ENCODE measurements at places on chromosomes 7 and 10.
A peak's percentile ranks its signal among the peaks of the same experiment; 100 is the strongest.

GRCh38 chr7:15995027-15995426, 308.5 kb upstream of the MEOX2 start:
- no peaks in the 10 kb centered on the region for H3K36me3 ChIP-seq
- no peaks in the 10 kb centered on the region for H3K27me3 ChIP-seq
- H3K4me1 ChIP-seq = no peaks in the 10 kb centered on the region
- H3K4me3 ChIP-seq = no peak overlapping the region
- DNase-seq = no peak

- H3K36me3 ChIP-seq = no peaks in the 10 kb centered on the region
- DNase-seq = no peak
- H3K4me3 ChIP-seq = no peak overlapping the region
- peaks cover 5% of the 10 kb centered on the region for H3K27me3 ChIP-seq
- H3K4me1 ChIP-seq = no peaks in the 10 kb centered on the region
- no peak overlapping the region for H3K27ac ChIP-seq
These were observed 203.7 kb upstream of the STK17A start for GRCh38 chr7:43379210-43379609.

DNA sequence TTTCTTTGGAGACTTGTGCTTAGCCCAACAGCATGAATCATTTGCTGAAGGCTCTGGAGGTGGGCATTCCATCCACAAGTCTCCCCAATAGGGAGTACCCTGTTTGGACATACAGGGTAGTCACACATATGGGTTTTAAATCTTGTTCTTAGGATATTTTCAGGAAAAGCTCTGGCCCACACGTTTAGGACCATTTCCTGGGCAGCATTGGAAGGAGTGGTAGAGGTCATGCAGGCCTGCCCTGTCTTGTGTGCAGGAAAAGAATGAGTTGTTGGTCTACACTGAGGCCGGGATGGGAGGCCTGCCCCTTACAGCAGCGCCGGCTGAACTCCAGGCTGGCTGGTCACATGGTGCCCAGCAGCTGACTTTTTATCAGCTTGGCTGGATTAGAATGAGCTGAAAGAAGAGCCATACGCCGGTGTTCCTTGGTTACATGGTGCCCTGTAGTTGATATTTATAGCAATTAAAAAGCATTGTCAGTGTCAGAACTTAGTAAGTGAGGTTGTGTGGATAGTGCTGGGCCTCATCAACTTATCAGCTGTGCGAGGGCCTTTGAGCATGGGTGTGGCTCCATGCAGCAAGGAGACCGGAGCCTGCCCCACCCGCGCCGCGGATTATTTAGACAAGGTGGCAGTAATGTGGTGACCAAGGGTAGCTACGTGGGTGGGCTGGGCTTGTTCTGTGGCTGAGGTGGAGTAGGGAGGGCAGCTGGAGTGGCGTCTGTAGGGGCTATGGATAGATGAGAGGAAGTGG, 28.6 kb downstream of the OGDH start:
- H3K4me1 ChIP-seq = peaks cover 98% of the 10 kb centered on the region
- H3K36me3 ChIP-seq = peaks cover 78% of the 10 kb centered on the region
- no peak overlapping the region for H3K4me3 ChIP-seq
- no peaks in the 10 kb centered on the region for H3K27me3 ChIP-seq

DNA sequence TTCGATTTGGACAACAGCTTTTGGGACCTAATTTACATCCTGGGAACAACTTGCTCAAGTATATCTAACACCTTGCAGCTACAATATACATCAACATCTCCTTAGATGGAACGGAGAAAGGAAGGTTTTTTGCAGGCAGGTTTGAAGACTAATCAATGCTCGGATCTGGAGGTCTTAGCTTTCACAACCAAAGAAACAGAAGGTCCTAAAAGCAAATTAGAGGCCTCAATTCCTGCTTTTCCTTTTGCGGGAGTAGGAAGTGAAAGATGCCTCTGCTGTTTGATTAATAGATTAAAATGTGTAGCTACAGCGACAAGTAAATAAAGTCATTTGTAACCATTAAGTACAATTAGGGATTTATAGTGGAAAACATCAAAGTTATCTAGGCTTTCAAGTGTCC, 3.7 kb upstream of the SP8 start:
- H3K4me3 ChIP-seq = no peak overlapping the region
- H3K36me3 ChIP-seq = peaks cover 4% of the 10 kb centered on the region
- peaks cover 16% of the 10 kb centered on the region for H3K4me1 ChIP-seq
- no peak overlapping the region for H3K27ac ChIP-seq
- DNase-seq = no peak

GRCh38 chr10:79223091-79224048, 123.9 kb upstream of the PPIF start:
- no peaks in the 10 kb centered on the region for H3K36me3 ChIP-seq
- H3K27me3 ChIP-seq = no peaks in the 10 kb centered on the region
- H3K4me1 ChIP-seq = no peaks in the 10 kb centered on the region

- no peak overlapping the region for H3K27ac ChIP-seq
- DNase-seq = no peak
- H3K27me3 ChIP-seq = no peaks in the 10 kb centered on the region
- H3K36me3 ChIP-seq = no peaks in the 10 kb centered on the region
- H3K4me1 ChIP-seq = no peaks in the 10 kb centered on the region
These were observed 336.8 kb upstream of the IGFBP3 start for GRCh38 chr7:46257761-46258448.

DNA sequence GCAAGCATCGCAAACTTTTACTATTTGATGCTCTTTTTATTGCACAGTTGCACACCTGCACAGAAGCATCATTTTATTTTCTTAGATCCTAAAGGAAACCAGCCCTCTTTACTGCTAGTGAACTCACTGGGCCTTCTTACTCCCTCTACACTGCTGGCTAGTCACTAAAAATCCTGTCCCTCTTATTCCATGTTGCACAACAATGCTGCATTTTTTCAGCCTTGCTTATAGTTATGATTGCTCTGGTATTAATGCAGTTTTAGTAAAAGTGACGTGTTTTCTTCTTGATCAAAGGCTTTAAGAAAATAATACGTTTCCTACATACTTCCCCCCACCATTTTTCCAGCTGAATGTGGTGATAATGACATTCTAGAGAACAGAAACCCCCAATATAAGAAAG, 132.9 kb upstream of the FAM3C start:
- peaks cover 29% of the 10 kb centered on the region for H3K4me1 ChIP-seq
- H3K27ac ChIP-seq = no peak overlapping the region
- H3K27me3 ChIP-seq = no peaks in the 10 kb centered on the region
- peaks cover 6% of the 10 kb centered on the region for H3K36me3 ChIP-seq

DNA sequence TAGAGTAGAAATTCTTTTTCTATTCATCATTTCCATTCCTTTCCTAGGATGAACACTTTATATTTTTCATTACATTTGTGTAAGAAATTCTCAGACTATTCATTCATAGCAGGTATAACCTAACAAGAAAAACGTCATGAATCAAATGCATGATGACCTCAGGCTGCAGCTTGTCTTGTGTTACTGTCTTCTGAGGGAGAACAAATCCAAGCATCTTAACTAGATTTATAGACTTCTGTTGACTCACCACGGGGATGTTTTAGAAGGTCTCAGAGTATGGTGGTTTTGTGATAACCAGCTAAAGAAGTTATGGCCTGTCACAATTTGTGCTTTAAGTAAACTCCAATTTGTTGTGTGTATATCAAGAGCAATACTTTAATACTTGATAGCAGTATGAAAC, 102.7 kb downstream of the ANKRD7 start:
- no peaks in the 10 kb centered on the region for H3K36me3 ChIP-seq
- DNase-seq = no peak
- H3K27ac ChIP-seq = no peak overlapping the region
- no peak overlapping the region for H3K4me3 ChIP-seq
- H3K4me1 ChIP-seq = no peaks in the 10 kb centered on the region
- peaks cover 11% of the 10 kb centered on the region for H3K27me3 ChIP-seq

DNA sequence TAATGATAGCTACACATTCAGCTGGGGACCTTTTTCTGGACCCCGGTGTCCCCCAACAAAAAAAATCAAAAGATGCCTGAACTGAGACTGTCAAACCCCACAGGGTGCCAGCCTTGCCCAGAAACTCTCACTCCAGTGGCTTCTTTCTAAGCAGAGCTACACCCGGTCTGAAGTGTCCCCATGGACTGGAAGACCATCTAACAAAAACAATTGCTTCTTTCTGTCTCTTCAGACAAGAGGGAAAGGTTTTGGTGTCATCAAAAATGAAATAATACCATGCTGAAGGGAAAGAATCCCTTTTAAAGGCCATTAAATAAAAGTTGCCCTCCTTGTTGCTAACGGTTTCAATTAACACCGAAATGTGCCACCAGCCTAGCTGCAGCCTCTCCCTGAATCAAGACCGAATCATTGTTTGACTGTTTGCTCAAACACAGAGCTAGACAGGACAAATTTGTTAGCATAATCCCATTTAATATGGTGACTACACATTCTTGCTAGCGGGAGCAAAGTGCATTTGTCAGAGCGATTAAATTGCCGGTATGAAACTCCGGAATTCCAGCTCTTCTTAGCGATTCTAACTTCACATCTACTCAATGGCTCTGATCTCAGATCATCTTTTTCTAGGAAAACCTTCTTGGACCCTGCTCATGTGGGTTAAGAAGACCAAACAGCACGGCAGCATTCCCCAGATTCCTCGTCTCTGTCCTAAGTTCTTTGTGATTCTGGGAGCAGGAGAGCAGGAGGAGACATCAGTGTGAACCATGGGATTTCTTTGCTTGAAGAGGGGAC, 397.5 kb upstream of the PRKCQ start:
- no peak for DNase-seq
- H3K36me3 ChIP-seq = no peaks in the 10 kb centered on the region
- no peak overlapping the region for H3K4me3 ChIP-seq
- peaks cover 10% of the 10 kb centered on the region for H3K4me1 ChIP-seq
- no peak overlapping the region for H3K27ac ChIP-seq
- peaks cover 16% of the 10 kb centered on the region for H3K27me3 ChIP-seq

DNA sequence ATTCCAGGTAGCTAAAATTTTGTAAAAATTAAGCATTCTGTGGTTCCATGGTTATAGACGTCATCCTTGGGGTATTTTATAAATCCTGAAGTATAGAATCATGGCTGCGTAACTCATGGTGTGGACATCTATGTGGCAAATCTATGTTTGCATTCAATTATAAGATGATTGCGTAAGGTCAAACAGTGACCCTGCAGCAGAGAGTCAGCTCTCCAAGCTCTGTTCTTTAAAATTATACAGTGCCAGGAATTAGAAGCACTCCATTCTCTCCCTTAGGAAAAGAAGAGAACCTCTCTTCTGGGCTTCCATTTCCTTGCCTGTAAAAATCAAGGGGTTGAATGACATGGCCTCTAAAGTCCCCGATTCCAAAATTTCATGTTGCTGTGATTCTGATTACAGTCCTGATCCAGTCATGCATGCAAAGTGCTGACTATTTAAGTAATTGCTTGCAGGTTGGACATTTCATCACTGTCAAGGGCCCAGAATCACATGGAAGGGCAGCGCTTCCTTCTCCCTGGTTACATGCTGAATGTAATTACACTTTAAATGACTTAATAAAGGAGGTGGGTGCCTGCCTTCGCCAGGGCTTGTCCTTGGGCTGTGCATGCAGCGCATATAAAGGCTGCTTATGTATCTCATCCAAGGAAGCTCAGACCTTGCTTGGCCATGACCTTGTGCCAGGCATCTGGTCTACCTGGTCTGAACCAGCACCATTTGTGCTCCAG, 550.7 kb downstream of the TYW1 start:
- no peak overlapping the region for H3K4me3 ChIP-seq
- H3K36me3 ChIP-seq = no peaks in the 10 kb centered on the region
- H3K27ac ChIP-seq = no peak overlapping the region

GRCh38 chr7:54541669-54542625, at the start of gene VSTM2A:
Gene VSTM2A, plus strand, starts transcription at chr7:54542375. Its CDS starts 356 bp downstream, at chr7:54542731.
- peaks cover 34% of the 10 kb centered on the region for H3K27me3 ChIP-seq
- no peak for DNase-seq
- no peaks in the 10 kb centered on the region for H3K4me1 ChIP-seq
- H3K36me3 ChIP-seq = no peaks in the 10 kb centered on the region

- no peaks in the 10 kb centered on the region for H3K4me1 ChIP-seq
- peaks cover 16% of the 10 kb centered on the region for H3K27me3 ChIP-seq
- H3K27ac ChIP-seq = no peak overlapping the region
- H3K36me3 ChIP-seq = no peaks in the 10 kb centered on the region
These were observed 195.5 kb downstream of the CREB5 start for GRCh38 chr7:28607855-28608193.

DNA sequence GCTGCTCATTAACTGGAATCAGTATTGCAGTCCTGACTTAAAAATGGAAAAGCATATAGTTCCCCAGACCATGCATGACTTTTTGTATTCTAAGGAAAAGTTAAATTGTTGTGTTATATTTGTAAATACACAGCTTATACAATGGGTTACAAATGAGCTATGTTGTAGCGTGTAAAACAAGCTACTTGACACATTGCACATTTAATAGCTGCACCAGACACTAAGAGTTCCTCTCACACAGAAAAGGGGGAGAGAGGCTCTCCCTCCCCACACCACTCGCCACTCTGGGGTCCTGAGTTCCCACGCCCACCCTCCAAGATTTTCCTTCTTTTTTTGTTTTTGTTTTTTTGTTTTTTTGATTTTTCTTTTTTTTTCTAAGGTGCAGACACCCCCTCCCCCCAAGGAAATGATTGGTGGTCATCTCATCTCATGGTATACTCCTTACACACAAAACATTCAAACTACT, 6.3 kb downstream of the KLF6 start:
- H3K36me3 ChIP-seq = peaks cover 93% of the 10 kb centered on the region
- DNase-seq = no peak
- no peaks in the 10 kb centered on the region for H3K27me3 ChIP-seq
- peak overlapping the region; percentile 73 for H3K27ac ChIP-seq

- no peak for DNase-seq
- H3K4me1 ChIP-seq = peaks cover under 1% of the 10 kb centered on the region
- H3K4me3 ChIP-seq = no peak overlapping the region
- H3K27ac ChIP-seq = no peak overlapping the region
These were observed 128.6 kb upstream of the KCTD7 start for GRCh38 chr7:66500087-66500486.

DNA sequence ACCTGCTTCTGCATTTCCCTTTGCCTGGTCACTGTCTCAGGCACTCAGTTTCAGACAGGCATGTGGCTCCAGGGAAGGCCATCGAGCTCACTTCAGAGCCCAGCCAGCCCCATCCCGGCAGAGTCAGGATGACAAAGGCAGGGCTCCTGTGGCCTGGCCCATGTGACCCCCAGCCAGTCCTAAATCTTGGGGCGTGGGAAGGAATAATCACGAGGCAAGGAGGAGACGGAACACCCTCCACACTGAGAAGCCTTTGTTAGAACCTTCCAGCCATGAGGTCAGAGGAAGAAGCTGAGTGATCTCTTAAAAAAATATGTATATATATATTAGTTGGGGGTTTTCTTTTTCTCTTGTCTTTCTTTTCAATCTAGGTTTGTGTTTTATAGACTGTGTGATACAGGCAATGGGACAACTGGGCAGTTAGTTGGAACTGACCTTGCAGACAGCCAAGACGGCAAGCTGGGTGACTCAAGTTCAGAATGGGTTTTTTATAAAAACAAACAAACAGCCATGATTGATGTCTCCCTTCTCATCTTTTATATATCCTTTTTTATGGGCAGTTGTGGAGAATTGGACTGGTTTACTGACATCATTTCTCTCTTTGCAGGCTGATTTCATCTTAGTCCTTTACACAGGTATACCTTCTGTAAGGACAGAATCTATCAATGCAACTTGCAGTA, 60.8 kb downstream of the CHN2 start:
- H3K36me3 ChIP-seq = no peaks in the 10 kb centered on the region
- H3K4me1 ChIP-seq = no peaks in the 10 kb centered on the region
- no peak overlapping the region for H3K4me3 ChIP-seq
- no peak overlapping the region for H3K27ac ChIP-seq
- no peak for DNase-seq

Measured in activated CD4-positive, alpha-beta T cell treated with anti-CD3 and anti-CD28 coated beads, Interleukin-2, amount 10 ng/mL, durations not matched to agents 7 days and 5 days (primary cell).